ENCODE measurements at places on chromosomes 6 and 20.

DNA sequence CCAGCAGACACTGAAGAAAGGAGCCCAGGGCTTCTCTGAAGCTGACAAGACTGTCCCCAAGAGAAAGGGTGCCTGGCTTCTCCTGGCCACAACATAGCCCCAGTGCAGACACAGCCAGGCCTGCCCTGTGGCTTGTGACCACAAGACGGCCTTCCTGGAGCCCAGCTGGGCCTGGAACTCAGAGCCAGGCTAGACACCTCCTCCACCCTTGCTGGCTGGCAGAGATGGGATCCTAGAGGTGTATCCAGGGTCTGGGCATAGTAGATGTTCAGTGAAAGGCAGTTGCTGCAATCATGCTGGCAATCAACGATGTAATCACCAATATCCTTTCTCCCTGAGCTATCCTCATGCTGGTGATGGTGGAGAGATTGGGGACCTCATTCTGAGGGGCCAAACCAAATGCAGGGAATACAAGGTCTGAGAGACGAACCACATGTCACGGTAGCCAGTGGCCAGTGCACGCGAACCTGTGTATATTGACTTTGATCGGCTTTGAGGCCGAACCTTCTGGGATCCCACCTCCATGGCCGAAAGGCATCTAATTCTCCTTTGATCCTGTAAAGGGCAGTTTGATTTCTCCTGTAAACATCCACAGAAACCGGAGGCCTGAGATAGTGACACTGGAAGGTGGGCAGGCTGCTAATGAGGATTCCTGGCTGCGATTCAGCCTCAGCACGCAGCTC, 115.2 kb downstream of the PSMB1 start:
- no peak for DNase-seq

DNA sequence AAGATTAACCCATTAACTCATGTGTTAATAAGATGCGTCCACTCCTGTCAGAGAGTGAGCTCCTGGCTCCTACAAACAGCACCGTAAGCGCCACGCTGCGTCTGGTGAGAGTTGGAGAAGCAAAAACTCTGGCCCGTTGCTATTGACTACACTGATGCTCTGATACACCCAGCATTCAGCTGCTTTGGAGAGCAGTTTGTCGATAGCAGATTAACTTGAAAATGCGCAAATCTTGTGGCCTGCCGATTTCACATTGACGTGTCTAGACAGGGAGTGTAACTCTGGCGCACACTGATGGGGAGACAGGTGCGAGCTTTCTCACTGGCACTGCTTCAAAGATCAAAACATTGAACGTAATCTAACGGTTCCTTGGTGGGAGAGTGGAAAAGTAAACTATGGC, 151.7 kb upstream of the RPS6KA2 start:
- no peak for DNase-seq

DNA sequence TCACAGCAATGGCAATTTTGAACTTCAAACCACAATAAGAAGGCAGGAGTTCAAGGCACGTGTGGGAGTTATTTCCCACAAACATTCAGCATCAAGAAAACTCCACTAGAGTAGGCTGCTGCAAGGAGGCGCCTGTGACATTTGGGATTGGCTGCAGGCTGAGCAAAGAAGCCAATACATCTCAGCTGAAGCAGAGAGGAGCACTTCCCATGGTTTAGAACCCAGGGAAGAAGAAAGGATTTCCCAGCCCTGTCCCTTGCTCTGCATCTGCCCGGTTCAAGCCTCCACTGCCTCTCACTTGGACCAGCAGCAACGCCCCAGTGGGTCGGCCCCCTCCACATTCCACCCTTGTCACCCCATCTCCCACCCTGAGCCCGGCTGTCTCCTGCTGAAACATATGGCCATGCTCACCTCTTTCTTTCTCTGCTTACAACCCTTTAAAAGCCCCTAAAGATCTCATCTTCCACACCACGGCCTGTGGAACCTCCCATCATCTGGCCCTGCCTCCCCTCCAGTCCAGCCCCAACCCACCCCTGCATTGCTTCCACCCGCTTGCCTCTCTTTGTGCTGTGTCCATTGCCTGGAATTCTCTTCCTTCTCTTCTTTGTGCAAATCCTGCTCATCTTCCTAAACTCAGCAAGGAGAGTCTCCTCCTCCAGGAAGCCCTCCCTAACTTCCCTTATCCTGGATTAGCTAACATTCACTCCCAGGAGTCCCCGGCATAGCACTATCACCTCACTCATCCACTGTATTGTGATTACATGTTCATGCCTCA, 128.3 kb downstream of the ANKRD60 start:
- DNase-seq = no peak

- DNase-seq = peak; percentile 19
Observed at GRCh38 chr6:14883921-14884320, 361.9 kb upstream of the JARID2 start.

GRCh38 chr20:43736588-43737158, 9.9 kb upstream of the GTSF1L start:
- no peak for DNase-seq

DNA sequence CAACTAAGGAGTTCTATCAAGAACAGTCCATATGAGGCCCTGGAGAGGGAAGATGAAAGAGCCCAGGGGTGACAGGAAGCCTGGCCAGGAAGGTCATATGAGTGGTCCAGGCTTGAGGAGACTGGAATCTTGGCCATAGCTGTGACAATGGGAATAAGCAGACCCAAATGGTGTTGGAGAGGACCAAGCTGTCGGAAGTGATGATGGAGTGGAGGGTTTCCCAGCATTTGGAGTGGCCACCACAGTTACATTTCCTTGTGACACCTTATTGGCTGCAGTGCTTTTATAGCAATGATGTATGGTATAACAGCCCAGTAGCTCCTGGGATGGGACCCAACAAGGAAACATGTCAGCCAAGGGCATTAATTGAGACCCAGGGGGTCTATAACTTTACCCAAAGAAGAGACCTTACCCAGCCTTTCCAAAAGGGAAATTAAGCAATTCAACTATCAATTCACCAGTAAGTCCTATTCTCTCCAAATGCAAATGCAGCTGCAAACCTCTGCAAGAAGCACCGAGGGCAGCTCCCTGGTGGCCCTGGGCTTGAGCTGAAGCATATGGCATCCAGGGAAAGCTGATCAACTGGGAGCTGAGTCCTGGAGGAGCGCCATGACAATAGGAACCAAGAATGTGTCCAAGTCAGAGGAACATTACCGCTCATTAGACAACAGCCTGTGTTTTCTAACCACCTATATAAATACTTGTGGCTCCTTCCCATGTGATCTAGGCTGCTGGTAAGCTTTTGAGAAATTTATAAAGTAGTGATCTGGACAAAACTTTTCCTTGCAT, 219.4 kb downstream of the SOD2 start:
- DNase-seq = no peak

DNA sequence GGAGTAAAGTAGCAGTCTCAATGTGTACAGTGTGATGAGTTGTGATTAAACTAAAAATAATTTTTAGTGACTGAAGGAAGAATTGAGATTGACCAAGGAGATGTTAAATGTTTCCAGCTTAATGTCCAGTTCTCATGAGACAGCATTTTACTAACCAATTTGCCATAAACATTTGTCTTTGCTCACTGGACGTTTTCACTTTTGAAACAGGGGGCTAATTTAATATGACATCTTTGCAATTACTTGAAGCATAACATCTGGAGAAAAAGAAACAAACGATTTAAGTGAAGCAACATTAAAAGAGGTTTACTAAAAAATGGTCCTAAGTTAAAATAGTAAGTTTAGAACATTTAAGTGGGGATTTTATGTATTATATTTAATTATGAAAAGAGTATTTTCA, 443.8 kb downstream of the BCKDHB start:
- no peak for DNase-seq

DNA sequence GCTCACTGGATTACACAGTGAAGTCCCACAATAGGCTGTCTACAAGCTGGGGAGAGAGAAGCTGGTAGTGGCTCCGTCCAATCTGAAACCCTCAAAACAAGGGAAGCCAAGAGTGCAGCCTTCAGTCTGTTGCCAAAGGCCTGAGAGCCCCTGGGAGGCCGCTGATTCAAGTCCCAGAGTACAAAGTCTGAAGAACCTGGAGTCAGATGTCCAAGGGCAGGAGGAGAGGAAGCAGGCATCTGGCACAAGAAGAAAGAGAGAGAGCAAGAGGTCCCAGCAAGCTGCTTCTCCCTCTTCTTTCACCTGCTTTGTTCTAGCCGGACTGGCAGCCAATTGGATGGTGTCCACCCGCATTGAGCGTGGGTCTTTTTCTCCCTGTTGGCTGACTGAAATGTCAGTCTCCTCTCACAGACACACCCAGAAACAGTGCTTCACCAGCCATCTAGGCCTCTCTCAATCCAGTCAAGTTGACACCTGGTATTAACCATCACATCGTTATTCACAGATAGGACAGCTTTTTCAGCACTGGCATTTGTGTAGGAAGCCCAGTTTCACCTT, 51.2 kb downstream of the CRYBG1 start:
- peak; percentile 22 for DNase-seq

DNA sequence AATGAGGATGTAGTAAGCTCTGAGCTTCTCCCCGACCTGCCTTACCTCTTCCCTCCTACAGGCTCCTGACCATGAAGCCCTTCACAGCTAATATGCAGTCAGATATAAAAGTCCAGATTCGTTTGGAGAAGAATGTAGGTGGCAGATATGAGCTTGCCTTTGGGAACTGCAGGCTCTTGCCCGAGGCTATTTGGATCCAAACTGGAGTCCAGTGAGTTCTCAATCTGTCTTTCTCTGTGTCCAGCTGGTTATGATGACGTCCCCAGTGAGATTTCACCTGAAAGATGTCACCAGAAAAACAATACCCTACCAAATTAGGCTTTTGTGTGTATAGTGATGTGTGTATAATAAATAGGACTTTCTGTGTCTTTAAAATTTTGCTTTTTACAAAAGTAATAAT, 14.7 kb upstream of the BPIFA3 start:
- DNase-seq = no peak

DNA sequence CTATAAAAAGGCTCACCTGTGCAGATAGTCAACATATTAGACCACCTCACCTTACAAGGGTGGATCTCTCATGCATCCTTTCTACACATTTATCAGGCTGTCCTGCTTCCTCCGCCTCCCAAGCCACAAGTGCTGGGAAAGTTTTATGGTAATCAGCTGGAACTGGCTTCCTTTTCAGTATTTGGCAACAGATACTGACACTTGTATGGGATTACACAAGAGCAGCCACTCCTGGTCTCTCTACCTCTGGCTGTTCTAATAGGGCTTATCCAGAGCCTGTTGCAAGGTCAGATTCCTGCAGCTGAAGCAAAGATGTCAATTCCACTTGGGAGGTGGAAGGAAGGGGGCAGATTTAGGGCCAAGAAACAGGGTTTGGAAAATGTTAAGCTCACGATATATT, 503 bp upstream of the GPLD1 start:
- DNase-seq = no peak

GRCh38 chr6:4460586-4461475, 315.4 kb upstream of the CDYL start:
- DNase-seq = no peak

DNA sequence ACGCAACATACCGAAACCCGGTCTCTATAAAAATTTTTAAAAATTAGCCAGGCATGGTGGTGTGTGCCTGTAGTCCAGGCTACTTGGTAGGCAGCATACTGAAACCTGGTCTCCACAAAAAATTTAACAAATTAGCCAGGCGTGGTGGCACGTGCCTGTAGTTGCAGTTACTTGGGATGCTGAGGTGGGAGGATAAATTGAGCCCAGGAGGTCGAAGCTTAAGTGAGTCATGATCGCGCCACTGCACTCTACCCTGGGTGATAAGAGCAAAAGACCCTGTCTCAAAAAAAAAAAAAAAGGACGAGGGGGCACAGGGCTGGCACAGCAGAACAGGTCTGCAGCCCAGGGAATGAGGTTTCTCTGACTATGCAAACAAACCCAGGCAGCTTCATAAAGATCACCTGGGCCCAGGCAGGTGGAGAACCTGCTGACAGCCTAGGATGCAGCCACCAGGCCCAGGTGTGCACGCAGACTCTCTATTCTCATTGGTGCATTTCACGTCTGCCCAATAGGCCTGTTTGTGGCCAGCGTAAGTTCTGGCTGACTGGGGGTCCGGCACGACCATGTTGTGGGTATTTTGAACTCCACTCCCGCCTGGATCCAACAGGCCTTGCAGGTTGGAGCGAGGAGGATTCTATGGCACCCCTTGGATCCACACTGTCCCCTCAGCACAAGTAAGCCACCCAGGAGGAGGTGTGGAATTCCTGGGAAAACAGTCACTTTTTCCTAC, 204.5 kb downstream of the PREX1 start:
- peak; percentile 3 for DNase-seq

GRCh38 chr20:47111576-47111975, 216.9 kb downstream of the EYA2 start:
- DNase-seq = no peak

DNA sequence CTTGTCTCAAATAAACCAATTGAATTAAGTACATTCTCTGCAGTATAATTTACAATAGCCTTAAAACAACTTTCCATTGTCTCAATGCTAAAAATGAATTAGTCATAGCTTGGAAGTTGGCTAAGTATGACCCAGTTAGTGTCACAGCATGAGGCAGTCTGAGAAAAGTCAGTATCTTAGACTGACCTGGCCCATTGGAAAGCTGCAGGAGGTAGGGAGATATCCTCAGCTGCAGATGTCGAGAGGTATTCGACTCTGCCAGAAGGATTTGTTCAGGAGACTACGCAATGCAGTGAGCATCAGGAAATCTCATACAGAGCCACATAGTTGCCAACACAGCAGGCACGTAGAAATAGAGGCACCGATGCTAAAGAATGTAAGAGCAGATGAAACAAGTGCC, 350.9 kb upstream of the NRSN1 start:
- no peak for DNase-seq

- no peak for DNase-seq
Observed at GRCh38 chr6:147046141-147046877, 157.9 kb upstream of the STXBP5 start.

DNA sequence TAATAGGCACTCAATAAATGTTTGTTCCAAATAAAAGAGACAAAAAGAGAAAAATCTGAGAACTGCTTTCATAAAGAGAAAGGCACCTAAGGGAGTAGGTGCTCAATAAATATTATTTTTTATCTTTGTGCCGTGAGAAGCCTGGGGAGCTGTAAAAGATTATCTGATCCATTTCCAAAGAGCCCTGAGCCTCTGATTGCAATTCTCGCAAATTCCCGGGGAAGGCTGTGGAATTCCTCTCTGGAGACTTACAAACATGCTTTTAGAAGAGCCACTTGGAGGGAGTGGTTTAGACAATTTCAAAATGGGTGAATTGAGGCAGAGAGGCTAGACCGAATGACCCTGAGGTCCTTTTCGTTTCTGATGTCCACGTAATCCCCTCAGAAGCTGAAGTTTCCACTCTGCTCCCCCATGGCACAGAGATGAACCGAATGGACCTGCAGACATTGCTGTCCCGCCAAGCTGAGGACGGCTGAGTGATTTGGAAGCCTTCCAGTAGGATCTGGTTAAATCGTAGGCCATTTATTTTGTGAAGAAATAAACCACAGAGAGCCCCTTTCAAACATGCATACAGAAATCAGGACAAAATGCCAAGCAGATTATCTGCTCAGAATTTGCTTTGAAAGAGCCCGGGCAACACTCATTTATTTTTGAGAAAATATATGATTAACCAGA, 77.8 kb downstream of the PKHD1 start:
- no peak for DNase-seq

- DNase-seq = peak; percentile 35
Observed at GRCh38 chr6:147507162-147508041, 1.1 kb upstream of the SAMD5 start.

- no peak for DNase-seq
Observed at GRCh38 chr6:52299653-52300052, 15.1 kb upstream of the MCM3 start.

- no peak for DNase-seq
Observed at GRCh38 chr6:55917751-55918415, 42.5 kb upstream of the BMP5 start.

All from NCI-H510A treated with DMSO at 0.1 percent for 48 hours (cell line).